Nephron progenitor cell (in vitro differentiated cells): ENCODE measurements at places on chromosomes 4 and X.

DNA sequence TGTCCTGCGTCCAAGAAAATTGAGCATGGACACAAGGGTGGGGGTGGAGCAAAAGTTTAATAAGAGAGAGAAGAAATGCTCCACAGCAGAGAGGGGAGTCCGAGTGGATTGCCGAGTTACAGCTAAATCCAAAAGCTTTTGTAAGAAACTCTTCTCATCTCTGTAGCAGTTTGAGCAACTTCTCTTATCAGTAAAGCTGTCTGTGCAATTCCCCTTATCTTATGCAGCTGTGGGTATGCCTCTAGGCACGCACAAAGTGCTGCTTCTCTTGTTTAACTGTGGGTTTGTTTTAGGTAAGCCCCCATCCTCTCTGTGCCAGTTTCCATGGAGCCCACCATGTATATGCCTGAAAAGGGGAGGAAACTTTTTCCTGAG, 44.8 kb downstream of the HMGB2 start:
- peaks cover 3% of the 10 kb centered on the region for H3K27me3 ChIP-seq
- no peak overlapping the region for H3K27ac ChIP-seq

- H3K27me3 ChIP-seq: no peaks in the 10 kb centered on the region
- no peak overlapping the region for H3K4me3 ChIP-seq
- no peak for DNase-seq
- no peaks in the 10 kb centered on the region for H3K36me3 ChIP-seq
- H3K27ac ChIP-seq: peak overlapping the region; percentile 27
These were observed 93.5 kb upstream of the TRIM2 start for GRCh38 chr4:153110739-153111138.

DNA sequence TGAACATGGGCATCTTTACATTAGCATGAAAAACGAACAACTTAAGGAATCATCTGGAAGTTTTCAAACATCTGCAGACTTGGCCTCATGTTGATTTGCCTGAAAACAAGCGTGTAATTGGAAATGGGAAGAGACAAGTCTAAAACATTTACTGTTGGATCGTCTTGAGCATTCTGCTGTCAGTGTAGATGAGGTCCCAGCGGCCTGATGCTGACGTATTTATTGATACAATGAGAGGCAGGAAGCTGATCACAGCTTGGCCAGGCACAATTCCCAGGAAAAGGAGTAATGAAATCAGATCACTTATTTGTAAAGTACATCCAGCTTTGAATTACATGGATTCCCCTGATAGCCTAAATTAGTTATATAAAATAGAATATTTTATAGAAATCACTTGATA, 210.6 kb downstream of the CLCN4 start:
- no peaks in the 10 kb centered on the region for H3K4me1 ChIP-seq
- no peak for DNase-seq
- H3K27me3 ChIP-seq: peaks cover 7% of the 10 kb centered on the region
- no peak overlapping the region for H3K27ac ChIP-seq

GRCh38 chrX:134369576-134369975, 90.4 kb upstream of the HPRT1 start:
- no peak overlapping the region for H3K27ac ChIP-seq
- no peak overlapping the region for H3K4me3 ChIP-seq
- no peaks in the 10 kb centered on the region for H3K27me3 ChIP-seq
- H3K36me3 ChIP-seq: no peaks in the 10 kb centered on the region

- H3K4me1 ChIP-seq: no peaks in the 10 kb centered on the region
- H3K36me3 ChIP-seq: no peaks in the 10 kb centered on the region
- no peak for DNase-seq
- H3K27me3 ChIP-seq: no peaks in the 10 kb centered on the region
- no peak overlapping the region for H3K27ac ChIP-seq
These were observed 29.7 kb downstream of the SYNPO2 start for GRCh38 chr4:118918388-118918787.

- H3K36me3 ChIP-seq: peaks cover 7% of the 10 kb centered on the region
- no peaks in the 10 kb centered on the region for H3K4me1 ChIP-seq
- peaks cover 5% of the 10 kb centered on the region for H3K27me3 ChIP-seq
- no peak for DNase-seq
These were observed 391.4 kb upstream of the DIPK2B start for GRCh38 chrX:45592101-45592500.

DNA sequence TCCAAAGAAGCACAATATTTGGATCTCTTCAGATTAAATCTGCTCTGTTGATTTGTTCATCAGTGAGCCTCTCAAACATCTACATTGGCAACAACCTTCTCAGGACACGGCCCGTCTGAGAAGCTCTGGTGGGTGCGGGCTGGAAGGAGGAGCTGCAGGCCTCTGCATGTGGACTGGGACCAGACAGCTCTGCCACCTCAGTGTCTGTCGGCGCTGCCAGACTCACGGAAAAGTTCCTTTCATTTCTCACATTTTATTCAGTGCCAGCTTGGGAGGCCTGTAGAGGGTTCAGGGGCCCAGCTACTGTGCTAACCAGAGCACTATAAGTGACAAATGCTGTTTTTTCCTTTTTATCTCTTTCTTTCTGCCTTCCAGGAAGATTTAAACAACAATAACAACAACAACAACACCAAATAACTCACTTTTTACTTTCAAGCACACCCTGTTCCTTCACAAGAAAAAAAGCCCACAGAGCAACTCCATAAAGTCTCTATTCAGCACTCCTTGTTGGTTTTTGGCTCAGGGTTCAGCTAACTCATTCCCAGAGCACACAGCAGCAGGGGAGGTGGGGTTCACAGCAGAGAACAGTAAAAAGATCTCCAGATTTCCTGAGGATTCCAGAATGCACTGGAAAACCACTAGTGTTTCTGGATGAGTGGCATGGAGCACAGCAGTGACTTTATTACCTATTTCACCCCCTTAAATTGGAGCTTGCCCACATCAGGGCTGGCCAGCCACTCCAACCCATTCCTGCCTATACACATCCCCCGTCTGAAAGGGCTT, 23.2 kb upstream of the HOPX start:
- H3K36me3 ChIP-seq: no peaks in the 10 kb centered on the region
- H3K27me3 ChIP-seq: peaks cover 5% of the 10 kb centered on the region
- DNase-seq: no peak
- H3K27ac ChIP-seq: no peak overlapping the region
- peaks cover 27% of the 10 kb centered on the region for H3K4me1 ChIP-seq

DNA sequence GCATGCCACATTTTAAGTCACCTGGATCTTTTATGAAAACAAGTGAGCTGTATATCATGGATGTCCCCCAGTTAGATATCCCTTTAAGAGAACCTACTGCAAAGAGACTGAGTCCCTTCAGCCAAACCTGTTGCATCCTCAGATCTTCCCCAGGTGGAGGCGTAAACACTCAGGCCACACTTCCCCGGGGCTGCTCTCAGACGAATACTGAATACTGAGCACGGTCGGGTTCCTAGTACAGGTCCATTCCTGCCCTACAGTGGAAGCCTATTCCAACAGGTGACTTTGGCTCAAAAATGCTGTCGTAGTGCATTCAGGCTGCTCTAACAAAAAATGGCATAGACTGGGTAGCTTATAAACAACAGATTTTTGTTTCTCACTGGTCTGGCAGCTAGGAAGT, 320.2 kb upstream of the CLNK start:
- no peaks in the 10 kb centered on the region for H3K36me3 ChIP-seq
- H3K27ac ChIP-seq: no peak overlapping the region
- no peaks in the 10 kb centered on the region for H3K27me3 ChIP-seq
- H3K4me1 ChIP-seq: peaks cover 34% of the 10 kb centered on the region
- DNase-seq: no peak
